ENCODE measurements at places on chromosomes 7 and 10.

DNA sequence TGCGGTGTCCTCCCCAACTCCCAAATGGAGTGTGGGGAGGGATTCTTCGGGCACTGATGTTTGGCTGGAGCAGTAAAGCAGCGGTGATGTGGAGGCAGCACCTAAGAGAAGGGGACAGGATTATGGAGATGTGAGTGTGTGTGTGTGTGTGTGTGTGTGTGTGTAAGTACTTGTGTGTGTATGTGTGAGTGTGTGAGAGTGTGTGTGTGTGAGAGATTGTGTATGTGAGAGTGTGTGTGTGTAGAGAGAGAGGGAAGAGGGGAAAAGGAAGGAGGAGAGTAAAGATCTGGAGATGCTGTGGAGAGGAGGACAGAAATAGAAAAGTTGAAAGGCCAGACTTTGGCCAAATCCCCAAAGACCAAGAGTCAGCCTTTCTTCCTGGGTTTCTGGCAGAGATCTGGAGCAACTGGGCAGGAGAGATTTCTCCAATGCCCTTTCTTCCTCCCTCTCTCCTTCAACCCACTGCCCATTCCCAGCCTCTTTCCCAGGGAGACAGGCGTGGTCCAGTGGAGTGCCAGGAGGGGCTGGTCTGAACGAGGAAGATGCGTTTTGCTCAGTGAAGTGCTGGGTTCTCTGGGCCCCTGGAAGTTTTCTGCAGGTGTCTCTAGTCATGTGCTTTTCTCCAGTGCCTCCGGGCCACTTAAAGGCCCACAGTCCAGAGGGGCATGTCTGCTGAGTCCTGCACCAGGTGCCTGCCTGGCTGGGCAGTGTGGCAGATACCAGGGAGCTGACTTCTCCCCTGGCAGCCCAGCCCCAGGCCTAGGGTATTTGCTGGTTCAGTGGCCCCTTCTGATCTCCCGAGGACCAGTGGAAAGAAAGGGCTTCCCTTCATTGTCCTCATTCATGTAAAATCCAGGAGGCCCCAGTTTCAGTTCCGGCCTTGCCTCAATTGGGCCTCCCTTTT, 60.5 kb downstream of the HK1 start:
- no peak for DNase-seq

DNA sequence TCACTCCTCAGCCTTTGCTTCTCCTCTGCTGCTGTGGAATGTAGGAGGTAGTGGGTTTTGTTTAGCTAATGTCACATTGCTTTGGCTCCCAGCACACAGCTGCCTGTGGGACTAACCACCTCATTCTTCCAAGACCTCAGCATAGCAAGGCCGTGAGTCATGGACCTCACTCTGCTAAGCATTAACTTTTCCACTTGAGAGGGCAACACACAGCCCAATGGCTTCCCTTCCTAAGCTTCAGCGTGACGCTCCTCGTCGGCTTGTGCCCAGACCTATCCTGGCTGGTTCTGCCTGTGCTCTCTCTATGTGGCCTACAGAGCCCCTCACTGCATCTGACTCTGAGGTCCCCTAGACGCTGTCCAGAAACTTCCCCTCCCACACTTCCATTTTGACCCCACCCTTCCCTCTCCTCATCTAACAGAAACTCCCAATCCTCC, 23.3 kb downstream of the MYOF start:
- no peak for DNase-seq

DNA sequence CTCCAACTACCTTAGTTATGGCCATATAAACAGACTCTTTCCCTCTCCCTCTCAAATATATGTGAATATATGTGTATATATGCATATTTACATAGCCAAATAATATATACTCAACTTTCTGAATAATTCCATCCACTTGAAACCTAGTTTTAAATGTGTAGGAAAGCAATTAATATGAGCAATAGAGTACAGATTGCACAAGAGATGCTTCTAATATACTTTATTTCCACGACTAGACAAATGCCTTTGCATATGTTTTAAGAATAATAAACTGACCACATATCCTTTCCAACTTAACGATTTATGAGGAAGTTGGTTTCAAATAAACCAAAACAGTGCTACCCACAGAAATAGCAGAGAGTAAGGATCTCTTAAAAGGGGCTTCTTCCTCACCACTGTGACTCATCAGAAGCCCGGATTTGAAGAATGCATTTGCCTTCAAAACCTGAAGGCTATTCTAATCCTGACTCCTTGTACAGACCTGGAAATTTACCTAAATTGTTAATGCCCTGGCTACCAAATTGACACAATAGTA, 266.3 kb downstream of the AHR start:
- no peak for DNase-seq

GRCh38 chr7:113799896-113800295, 118.9 kb downstream of the PPP1R3A start:
- DNase-seq: no peak

GRCh38 chr7:138440460-138440859, 19.6 kb upstream of the TRIM24 start:
- DNase-seq: no peak

GRCh38 chr7:157579425-157579824, 242.6 kb downstream of the DNAJB6 start:
- DNase-seq: no peak

GRCh38 chr7:12929476-12930140, 242.2 kb downstream of the ARL4A start:
- no peak for DNase-seq

DNA sequence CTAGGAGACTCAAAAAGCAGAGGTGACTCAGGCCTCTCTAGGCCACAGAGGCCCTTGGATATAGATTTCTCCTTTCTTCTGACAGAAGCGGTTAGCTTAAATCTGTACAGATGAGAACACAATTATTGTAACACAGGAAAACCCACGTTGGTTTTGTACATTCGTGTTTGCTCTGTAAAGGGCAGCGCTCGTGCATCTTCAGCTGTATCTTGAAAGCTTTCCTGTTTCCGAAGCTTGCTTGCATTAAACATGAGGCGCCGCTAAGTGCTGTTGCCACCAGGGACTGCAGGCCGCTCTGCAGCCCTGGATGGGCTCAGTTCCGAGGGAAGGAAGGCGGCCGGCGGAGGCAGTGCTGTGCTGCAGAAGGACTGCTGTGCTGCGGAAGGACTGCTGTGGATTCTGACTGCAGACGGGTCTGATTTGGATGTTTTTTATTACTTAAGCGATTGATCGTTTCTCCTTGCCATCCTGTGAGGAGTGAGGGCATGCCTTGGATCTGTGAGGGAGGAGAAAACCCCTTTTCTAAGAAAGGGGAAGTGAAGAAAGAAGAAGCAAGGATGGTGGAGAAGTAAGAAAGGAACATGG, 53.3 kb downstream of the FHIP2A start:
- DNase-seq: peak; percentile 61

- no peak for DNase-seq
These were observed 545.7 kb downstream of the LRMDA start for GRCh38 chr10:75977139-75977538.

GRCh38 chr10:92790440-92790839, 57.9 kb upstream of the EXOC6 start:
- no peak for DNase-seq

DNA sequence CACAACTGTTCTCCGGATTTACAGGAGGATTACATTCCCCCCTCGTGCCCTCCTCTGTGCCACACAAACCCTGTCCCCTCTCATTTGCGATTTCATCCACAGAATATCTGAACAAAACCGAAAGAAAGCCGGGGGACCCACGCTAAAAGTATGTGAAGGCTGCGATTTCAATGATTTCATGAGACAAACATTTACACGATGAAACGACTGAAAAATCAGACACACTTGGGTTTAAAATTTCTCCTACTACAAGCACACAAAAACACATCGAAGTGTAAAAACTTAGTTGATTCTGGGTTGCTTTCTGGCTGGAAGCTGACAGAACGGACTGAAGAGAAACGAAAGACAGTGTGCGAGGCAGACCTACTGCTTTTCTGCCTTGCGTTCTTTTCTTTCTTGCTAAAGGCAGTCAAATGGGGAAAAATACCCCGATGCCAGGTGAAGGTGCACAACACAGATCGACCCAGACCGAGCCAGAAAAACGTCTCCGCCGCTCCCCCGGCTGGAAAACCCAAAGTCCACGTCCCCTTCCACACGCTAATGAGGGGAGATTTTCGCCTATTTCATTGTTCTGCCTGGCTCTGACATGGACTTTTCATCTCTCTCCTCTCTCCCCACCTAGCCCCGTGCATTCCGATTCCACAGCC, 1.2 kb downstream of the HIPK2 start:
- DNase-seq: no peak

GRCh38 chr10:28253169-28253785, 49.6 kb downstream of the MPP7 start:
- DNase-seq: no peak

DNA sequence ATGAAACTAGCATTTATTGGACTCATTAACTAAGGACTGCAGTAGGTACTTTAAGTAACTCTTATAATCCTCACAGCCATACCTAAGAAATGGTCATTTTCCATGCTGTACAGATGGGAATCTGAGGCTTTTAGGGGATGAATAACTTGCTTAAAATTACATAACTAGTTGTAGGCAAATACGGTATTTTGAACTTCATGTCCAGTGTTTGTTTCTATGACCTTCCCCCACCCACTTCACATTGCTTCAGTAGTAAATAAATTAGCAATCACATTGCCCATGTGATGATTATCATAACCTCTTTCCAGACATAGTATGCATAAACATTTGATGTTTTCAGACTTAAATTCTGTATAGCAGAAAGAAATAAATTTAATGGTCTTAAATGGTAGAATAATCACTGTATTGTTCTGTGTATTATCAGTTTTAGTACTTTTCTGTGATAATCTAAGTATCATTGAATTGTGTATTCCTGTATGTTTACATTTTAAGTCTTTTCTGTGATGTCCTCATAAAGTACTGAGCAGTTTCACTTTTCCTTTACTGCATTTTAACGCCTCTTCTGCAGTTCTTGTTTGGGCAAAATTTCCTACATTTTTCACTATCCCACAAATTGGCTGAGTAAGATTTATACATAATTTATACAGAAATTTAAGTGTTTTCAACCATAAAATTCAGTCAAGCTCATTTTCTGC, 48.3 kb downstream of the ANKIB1 start:
- DNase-seq: no peak

DNA sequence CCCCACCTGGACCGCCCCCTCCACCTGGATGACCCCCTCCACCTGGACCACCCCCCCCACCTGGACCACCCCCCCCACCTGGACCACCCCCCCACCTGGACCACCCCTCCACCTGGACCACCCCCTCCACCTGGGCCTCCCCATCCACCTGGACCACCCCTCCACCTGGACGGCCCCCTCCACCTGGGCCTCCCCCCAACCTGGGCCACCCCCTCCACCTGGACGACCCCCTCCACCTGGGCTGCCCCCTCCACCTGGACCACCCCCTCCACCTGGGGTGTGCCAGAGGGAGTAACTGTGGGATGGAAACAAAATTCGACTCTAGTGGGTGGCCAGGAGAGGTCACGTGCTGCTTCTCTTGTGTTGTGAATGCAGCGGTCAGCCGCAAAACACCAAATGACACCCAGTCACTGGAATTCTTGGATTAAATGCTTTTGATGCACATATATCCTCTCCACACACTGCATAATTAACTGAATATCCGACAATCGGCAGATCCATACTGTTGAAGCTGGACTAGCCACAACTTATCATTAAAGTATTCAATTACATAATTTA, 316.7 kb downstream of the PTPRN2 start:
- no peak for DNase-seq

DNA sequence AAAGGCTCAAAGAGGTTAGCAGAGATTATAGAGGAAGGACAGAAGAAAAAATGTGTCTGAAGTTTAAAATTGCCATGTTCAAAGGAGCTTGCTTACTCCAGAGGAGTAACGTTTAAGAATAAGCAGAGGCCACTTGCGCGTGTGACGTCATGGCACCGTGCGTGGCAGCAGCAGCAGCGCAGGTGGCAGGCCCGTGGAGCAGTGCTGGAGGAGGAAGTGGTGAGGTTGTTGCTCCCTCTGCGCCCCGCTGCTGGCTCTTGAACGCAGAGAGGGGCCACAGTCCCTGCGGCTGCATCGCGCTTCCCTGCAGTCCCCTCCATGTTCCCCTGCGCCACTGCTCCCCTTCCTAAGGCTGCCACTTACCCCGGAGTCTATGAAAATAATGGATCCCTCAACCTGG, 37.5 kb downstream of the GDI2 start:
- DNase-seq: no peak

- no peak for DNase-seq
These were observed 19.5 kb downstream of the COL28A1 start for GRCh38 chr7:7516156-7516555.

DNA sequence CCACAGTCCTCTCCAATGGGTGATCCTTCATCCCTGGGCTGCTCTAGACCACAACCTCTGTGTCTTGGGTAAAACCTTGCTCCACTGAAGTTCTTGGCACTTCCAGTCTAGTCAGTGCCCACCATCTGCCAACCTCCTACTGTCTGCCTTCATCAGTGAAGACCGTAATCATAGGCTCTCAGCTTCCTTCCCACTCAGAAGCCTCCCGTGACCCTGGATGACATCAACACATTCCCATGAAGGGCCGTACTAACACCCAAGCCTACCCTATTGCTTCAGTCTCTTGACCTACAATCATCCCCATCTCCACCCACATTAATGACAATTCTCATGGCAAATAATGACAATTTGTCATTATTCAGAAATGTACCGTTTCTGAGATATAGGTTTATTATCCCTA, 27.6 kb upstream of the GARS1 start:
- no peak for DNase-seq

GRCh38 chr7:113819474-113819873, 99.3 kb downstream of the PPP1R3A start:
- DNase-seq: no peak
